ENCODE measurements at places on chromosomes 6 and 20.

DNA sequence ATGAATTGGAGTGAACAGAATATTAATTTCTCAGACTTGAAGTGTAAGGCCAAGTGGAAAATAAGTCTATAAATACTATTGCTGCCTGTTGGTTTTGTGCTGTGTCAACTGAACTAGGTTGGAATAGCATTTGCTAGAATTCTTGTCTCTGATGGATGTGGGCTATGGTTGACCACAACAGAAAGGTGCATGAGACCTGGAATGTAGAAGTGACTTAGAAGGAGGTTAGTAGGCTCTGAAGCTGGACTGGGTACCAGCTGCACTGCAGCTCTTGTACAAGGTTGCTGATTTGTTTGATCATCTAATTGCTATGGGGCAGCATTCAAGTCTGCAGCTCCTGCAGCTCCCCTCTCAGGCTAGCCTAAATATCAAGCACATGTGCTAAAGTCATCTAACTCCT is 479.0 kb upstream of the NRSN1 start:
- no peak for DNase-seq

- no peak for DNase-seq
Observed at GRCh38 chr6:137864812-137865508, 2.1 kb upstream of the TNFAIP3 start.

- no peak for DNase-seq
Observed at GRCh38 chr6:169141671-169142537, 111.7 kb downstream of the THBS2 start.

DNA sequence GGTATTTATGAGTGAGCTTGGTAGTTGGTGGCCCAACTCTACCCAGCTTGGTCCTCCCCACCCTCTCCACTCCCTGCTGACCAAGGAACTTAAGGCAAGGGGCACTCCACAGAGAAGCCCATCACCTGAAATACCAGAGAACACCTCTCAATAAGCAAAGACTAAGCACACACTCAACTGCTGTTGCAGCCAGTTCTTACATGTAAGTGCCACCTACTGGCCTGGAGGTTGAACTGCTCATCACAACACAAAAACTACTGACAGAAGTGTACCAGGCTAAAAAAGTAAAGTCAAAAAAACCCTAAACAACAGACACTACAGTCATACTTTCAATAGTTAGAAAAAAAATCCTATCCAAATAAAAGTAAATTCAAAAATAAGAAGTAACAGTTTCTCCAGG is 146.2 kb downstream of the FAM83B start:
- DNase-seq: no peak

DNA sequence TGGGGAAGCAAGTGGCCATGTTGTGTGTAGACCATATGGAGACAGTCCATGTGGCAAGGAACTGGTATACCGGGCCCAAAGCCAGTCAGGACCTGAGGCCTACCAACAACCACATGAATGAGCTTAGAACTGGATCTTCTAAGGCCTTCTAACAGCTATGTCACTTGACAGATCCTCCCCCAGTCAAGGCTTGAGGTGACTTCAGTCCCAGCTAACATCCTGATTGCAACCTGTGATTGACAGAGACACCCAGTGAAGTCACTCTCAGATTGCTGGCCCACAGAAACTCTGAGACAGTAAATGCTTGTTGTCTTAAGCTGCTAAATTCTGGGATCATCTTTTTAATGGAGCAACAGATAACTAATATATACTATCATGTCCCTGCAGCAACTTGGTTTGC is 32.9 kb downstream of the AHI1 start:
- DNase-seq: no peak

- no peak for DNase-seq
Observed at GRCh38 chr6:64955435-64955848, 751.6 kb downstream of the EYS start.

DNA sequence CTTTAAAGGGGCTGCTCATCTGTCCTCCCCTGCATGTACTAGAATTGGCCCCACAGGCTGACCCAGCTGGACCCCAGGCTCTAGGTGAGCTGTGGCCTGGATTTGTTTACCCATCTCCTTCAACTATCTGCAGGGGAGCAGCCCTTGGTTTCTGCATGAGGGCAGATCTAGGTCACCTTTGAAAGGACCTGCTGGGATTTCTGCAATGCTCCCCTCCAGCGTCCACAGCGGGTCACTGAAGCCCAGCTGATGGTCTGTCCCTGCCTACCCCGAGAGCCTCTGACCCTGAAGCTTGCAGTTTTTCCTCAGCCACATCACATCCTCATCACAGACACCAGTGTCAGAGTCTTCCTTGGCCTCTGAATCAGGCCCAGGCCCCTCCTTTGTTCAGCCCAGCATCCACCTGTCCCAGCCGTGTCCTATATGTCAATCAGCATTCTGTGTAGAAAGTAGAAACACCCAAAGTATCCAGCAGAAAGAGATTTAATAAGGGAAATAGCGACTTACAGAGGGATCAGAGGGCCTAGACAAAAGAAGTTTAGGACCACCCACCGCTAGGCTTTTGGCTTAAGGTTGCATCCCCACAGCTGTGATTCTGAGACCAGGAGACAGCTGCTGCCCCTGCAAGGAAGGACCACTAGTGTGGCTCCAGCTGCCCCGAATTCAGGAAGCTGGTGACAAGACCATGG is 243.1 kb downstream of the LRFN2 start:
- no peak for DNase-seq

GRCh38 chr6:130116273-130116672 is 97.9 kb downstream of the L3MBTL3 start:
- DNase-seq: no peak

Measured in stimulated activated CD4-positive, alpha-beta T cell treated with anti-CD3 and anti-CD28 coated beads, Interleukin-15, amount 100 ng/mL, for 1 hour (primary cell).